Fibroblast of skin of abdomen (primary cell): ENCODE measurements at places on chromosomes 3 and 15.

DNA sequence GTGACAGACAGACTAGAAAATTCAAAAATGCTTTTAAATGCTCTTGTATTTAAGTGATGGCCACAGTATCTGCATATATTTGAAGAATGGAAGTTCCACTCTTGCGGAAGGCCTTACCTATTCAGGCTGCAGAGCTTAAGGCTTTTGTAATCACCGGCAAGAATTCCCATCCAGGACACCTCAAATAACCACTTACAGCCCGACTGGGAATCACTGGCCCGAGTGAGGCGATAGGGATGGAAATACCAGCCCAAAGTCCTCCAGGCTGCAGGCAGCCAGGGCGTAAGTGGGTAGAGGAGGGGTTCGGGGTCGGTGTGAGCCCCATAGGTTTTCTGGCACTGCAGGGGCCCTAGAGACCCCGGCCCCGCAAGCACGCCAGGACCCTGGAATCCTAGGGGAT is 9.5 kb downstream of the CMTM7 start:
- DNase-seq = no peak

GRCh38 chr3:124057420-124057819 is 65.5 kb upstream of the ROPN1 start:
- no peak for DNase-seq

DNA sequence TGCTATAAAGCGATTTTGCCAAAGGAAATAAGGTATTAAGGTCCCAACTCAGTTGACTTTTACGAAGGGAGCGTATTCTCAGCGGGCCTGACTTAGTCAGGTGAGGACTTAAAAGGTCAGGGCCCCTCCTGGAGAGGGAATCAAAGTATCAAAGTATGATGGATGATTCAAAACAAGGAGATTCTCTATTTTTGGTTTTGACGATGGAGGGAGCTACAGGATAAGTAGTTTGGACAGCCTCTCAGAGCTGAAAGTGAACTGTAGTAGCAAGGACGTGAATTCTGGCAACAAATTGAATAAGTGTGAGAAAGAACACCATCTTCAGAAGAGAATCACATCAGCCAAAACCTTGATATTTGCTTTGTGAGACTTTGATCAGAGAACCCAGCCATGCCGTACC is 1186.5 kb downstream of the SI start:
- DNase-seq = no peak

DNA sequence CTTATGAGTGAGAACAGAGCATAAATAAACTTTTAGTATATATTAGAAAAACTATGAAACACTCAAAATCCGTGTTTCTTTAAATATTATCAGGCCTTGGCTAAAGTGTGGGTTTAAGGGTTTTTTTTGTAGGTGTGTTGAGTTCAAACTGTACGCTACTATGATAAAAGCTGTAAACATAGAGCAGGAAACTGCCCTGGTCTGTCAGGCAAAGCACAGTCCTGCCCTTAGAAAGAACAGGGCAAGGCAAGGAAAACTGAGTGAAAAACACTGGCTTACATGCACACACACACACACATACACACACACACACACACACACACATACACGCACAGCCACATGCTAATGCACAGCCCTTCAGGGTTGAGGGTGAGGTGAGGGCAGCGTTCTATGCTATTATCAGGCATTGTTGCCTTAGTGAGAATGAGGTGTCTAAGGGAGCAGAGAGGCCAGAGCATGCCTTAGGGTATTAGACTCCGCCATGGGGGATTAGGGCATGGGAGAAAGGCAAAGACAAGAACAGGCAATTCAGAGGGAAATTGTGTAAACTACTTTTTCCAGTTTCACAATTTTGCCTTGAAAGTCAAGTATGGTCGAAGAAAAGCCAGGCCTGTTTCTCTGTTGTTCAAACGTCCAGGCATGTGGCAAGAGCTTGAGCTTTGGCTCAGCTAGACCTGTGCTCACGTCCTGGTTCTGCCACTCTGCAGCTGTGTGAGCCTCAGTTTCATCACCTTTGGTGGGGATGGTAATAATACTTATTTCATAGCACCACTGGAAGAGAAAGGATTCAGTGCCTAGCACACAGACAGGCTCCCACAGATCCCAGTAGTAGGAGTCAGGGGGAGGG is 36.3 kb upstream of the TPM1 start:
- no peak for DNase-seq

DNA sequence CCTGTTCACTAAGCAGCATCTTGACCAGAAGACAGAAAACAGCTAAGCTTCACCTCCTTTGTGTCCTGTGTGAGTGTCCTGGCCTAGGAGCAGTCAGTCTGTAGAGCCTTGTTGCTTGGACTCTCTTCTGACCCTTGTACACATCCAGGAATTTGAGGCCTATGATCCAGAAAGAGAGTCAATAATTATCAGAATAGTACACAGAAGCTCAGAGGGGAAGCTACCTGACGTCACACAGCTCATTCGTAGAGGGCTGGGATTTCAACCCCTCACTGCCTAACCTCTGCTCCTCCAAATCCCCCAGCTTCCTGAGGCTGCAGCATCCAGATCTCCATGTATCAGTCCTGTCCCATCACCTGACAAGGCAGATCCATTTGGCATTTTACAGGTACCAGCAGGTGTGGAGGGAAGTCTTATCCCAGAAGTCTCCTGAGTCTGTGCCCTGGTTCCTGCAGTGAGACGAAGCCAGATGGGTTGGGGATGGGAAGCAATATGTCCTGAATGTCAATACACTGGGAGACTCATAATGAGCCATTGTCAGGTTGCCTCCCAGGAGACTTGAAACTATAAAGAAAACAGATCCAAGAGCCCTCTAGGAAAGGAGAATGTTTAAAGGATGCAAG is 203.1 kb downstream of the MINAR1 start:
- no peak for DNase-seq
